Stimulated activated CD4-positive, alpha-beta T cell treated with anti-CD3 and anti-CD28 coated beads, Interleukin-1b, Interleukin-23, amount 100 ng/mL, for 1 hour (primary cell): ENCODE measurements at places on chromosomes 13 and 19.

- no peak for DNase-seq
These were observed 8.5 kb downstream of the RASA3 start for GRCh38 chr13:114123876-114124275.

DNA sequence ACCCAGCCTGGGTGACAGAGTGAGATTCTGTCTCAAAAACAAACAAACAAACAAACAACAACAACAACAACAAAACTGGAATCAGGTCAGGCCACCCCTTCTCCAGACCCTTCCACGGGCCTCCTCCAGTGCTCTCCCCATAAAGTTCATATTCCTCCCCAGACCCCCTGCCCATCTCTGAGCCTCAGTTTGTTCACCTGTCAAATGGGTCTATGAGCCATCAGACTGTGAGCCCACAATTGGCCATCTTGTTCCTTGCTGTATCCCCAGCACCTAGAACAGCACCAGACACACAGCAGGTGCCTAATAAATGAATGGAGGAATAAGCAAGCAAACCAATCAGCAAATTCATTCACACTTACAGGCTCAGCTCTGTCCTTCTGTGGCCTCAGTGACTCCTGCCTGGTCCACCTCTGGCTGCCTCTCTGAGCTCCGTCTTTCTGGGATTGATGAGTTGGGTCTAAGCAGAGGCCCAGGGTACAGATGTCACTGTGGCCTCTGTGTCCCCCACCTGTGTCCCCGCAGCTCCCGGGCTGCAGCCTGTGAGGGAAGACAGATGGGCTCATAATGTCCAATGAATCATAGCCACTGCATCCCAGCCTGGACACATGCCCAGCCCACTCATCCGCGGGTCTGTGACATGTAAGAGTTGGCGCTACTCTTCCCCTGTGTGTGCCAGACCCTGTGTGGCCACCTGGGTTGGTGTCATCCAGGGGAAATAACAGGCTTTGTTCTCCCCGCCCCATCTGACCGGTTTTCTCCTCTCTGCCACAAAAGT is 19.6 kb upstream of the PTPRS start:
- DNase-seq: no peak

DNA sequence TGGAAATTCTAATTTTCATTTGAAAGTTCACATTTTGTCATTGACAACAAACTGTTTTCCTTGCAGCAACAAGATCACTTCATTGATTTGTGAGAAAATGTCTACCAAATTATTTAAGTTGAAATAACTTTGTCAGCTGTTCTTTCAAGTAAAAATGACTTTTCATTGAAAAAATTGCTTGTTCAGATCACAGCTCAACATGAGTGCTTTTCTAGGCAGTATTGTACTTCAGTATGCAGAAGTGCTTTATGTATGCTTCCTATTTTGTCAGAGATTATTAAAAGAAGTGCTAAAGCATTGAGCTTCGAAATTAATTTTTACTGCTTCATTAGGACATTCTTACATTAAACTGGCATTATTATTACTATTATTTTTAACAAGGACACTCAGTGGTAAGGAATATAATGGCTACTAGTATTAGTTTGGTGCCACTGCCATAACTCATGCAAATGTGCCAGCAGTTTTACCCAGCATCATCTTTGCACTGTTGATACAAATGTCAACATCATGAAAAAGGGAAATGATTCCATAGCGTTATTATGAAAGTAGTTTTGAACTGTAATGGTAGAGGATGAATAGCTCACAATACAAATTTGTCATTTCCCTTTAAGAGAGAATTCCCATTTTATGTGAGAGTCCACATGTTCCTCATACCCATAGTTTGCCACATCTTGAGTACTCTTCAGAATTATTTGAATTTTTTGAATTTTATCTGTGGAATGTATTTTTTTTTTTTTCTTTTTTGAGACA is 2.6 kb downstream of the BRCA2 start:
- DNase-seq: no peak

- DNase-seq: no peak
These were observed 1.7 kb downstream of the HIF3A start for GRCh38 chr19:46298479-46299003.

DNA sequence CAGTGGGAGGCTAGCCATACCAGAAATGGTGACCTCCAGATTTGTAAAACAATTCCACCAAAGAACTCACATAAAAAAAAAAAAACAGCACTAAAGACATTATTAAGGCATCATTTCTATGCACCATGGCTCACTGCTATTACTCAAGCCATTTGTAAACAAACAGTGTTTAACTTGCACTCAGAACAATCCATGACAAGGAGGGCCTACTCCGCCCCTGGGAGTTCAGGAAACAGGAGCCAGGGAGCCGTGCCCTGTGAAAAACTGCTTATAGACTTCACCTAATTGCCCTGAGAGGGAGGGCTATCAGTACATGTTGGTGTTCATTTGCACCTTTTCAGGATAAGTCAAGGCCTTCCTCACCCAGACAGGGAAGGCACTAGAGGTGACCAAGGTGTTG is 103.2 kb downstream of the ZNF429 start:
- no peak for DNase-seq

DNA sequence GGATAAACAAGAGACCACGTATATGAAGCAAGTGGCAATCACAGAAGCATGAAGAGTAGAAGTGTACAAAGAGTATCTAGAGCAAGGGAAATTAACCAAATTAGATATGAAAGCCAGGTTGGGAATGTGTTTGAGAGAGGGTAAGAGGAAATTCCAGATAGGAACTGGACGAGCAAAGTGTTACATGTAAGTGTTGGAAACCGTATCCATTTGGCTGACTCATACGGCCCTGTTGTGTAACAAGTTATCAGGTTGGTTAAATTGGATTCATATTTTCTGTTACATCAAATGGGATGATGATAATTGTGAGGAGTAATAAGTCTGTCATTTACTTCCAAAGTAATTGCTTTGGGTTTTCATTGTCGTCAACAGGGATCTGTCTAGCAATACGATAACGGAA is 46.7 kb downstream of the RXFP2 start:
- DNase-seq: no peak

DNA sequence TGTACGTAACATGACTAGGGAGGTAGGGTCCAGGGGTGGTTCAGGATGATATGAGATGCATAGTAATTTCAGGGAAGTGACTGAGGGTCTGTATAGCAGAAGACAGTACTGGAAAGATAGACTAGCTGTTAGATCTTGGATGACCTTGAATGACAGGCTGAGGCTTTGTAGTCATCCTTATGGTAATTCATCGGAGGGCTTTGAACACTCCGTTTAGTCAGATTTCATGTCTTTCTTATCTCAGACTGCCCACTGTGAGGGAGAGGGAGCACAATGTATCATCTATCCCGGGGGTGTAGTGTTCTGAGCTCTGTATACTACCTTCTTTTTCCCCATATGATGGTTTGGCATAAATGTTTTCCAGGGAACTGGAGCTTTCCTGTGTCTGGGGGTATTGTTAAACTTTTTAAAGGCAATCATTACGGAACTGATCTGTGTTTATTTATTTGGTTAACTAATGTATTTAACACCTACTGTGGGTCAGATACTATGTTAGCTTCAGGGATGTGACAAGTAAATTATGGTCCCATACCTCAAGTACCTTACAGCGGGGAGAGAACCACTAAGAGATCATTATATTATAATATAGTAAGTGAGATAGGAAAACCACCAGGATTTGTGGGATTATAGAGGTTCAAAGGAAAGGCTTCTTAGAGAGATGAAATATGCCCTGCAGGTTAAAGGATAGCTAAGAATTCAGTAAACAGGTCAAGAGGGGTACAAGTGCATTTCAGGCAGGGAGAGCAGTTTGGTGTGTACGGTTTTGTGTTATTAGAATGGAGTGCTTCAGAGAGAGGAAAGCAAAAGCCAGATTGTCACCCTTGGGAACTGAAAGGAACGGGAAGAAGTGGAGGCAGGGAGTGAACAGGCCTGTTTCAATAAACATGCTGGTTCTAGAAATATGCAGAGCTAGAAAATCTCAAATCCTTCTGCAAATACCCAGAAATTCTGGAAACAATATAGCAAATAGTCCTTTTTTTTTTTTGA is 164.8 kb upstream of the KL start:
- no peak for DNase-seq

DNA sequence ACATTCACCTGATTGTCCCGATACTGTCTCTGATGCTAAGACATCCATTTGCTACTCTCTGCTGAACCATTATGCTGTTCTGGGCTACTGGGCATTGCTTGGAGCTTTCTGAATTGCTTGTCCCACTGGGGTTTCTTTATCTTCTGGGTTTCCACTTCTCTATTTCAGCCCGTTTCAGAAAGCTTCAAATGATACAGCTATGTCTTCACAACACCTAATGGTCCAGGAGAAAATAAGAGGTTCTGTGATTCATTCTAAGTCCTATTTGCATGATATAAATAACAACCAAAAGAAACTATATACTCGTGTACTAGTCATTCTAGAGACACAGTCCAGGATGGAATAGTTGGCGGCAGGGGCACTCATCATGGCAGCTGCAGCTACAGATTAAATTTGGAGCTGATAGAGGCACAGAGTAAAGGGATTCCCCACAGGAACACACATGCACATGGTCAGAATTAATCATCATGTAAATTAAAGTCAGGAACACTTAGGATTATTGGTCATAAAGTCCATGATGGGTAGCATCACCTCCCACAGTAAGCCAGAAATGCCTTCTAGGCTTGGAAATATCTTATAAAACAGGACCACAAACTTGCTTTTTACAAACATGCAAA is 33.3 kb upstream of the SCEL start:
- no peak for DNase-seq

DNA sequence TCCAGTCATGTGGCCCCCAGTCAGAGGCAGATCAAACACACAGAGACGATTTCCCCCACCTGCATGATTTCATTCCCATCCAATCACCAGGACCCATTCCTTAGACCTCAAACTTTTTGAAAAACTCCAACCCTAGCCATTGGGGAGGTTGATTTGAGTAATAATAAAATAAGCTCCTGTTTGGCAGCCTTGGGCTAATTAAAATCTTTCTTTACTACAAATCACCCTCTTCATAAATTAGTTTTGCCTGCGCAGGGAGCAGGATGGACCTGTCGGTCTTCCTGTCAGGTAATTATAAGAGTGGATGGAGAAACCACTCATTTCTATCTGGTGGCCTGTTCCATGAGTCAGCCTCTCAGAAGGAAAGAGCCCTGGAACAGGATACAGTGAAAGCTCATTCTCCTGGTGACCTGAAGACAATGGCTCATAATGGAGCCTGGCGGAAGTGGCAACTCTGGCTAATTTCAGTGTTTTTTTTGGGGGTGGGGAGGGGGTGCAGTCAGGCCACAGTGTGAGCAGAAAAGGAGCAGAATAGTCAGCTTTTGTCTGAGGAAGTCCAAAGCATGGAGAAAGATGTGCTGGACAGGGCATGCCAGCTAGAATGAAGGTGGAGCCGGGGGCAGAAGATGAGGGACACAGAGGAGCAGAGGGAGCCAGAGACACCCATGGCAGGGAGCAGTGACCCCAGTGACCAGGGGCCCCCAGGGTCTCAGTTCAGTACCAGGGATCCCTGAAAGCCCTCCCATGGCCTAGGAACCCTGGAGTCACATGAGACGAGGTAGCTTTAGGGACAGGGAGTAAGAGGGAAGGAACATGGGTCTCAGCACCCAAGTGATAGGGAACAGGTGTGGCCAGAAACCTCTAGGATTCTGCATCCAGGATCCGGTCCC is 31.8 kb upstream of the PSG9 start:
- no peak for DNase-seq

- no peak for DNase-seq
These were observed 1.3 kb downstream of the ZNF175 start for GRCh38 chr19:51572410-51572809.

GRCh38 chr13:29125934-29126424 is 305.8 kb downstream of the MTUS2 start:
- no peak for DNase-seq

DNA sequence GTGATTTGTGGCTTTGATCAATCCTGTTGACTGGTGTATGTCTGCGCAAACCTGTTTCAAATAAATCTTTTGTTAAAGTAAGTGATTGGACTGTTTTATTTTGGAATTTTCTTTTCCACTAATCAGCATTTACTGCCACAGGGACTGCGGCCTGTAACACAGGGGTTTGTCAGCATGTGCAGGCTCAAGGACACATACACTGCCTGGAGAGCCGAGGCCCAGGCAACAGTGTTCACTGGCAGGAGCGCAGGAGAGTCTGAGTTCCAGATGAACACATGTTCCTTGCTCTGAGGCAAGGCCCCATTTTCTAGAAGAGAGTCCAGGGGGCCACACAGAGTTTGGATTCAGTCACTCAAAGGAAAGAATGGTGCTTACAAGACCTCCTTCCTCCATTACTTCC is 26.0 kb downstream of the SHISA2 start:
- no peak for DNase-seq

DNA sequence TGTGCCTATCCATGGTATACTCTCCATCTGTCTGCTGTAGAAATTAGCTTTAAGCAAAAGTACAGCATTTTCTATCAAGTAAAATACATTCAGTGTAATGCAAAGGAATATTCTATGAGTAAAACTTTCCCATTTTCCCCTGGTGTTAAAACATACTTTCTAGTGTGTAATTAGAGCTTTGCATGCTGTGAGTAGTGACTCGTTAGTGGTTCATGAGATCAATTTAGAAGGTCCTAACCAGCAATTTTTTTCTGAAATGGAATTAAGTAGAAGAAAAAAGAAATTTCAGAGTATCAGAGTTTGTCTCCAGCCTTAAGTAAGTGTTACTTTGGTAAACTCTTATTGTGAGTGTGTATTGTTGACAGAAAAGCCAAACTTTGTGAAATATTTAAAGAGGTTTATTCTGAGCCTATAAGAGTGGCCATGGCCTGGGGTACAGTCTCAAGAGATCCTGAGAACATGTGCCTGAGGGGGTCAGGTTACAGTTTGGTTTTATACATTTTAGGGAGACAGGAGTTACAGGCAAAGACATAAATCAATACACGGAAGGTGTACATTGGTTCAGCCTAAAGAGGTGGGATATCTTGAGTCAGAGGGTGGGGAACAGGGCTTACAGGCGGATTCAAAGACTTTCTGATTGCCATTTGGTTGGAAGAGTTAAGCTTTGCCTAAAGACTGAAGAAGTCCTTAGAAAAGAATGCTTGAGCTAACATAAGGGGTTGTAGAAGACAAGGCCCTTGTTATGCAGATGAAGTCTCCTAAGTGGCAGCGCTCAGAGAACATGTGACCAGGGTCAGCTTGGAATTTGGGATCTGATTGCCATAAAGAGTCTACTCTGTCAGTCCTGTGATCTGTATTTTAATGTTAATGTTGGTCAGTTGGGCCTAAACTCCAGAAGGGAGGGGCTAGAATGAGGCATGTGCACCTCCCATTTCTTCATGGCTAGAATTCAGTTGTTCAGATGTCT is 25.5 kb downstream of the FAM187B start:
- DNase-seq: no peak

GRCh38 chr19:8593931-8594330 is 16.6 kb downstream of the ADAMTS10 start:
- DNase-seq: no peak

DNA sequence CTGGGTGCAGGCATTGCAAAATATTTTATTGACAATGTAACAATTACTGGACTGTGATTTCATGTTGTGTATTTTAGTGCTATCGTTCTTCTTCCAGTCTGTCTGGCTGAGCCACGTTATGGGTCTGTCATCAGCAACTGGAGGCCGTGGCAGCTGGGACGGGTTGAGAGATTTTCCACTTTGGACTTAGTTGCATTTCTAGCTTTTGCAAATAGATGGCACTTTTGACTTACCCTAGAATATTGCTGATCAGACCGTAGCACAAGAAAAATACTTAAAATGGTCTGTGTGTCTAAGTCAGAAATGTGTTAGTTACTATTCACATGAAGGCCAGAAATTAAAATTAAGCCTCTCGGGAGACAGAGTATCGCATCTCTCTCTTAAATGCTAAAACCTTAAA is 211.1 kb downstream of the TEX29 start:
- DNase-seq: no peak

GRCh38 chr13:85278851-85279250 is 520.4 kb downstream of the SLITRK6 start:
- no peak for DNase-seq
